ENCODE measurements at places on chromosomes 13 and 19. TPM values are rescaled to one million over a fixed set of nuclear protein-coding genes. Genes with fewer than 3 reads are reported as not detected.

The RGS9BP gene
- 0.49 TPM for total RNA-seq

- no peak overlapping the region for H3K27ac ChIP-seq
- no peaks in the 10 kb centered on the region for H3K27me3 ChIP-seq
- H3K4me3 ChIP-seq = no peak overlapping the region
- DNase-seq = no peak
- no peaks in the 10 kb centered on the region for H3K4me1 ChIP-seq
These were observed 334.0 kb downstream of the DIAPH3 start for GRCh38 chr13:59829690-59830089.

- H3K36me3 ChIP-seq = no peaks in the 10 kb centered on the region
- no peak overlapping the region for H3K4me3 ChIP-seq
- H3K27me3 ChIP-seq = no peaks in the 10 kb centered on the region
- no peak overlapping the region for H3K27ac ChIP-seq
- no peaks in the 10 kb centered on the region for H3K4me1 ChIP-seq
- no peak for DNase-seq
These were observed 161.8 kb downstream of the DIAPH3 start for GRCh38 chr13:60001889-60002288.

DNA sequence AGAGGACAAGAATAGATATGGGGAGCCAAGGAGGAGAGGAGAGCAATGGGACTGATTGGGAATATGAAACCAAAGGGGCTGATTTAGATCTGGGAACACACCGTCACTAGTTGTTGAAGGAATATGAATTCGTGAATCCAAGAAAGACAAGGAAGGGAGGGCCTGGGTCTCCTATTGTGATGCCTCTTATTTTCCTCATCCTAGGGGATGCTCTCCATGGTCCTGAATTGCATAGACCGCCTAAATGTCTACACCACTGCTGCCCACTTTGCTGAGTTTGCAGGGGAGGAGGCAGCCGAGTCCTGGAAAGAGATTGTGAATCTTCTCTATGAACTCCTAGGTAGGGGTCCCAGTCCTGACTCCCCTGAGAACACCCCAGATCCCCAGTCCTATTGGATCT is 21.5 kb downstream of the RYR1 start:
- H3K27ac ChIP-seq = no peak overlapping the region
- no peak for DNase-seq
- no peaks in the 10 kb centered on the region for H3K4me1 ChIP-seq
- no peaks in the 10 kb centered on the region for H3K36me3 ChIP-seq
- H3K4me3 ChIP-seq = no peak overlapping the region
